Naive thymus-derived CD8-positive, alpha-beta T cell (primary cell): ENCODE measurements at places on chromosomes 4 and X. TPM values are rescaled to one million over a fixed set of nuclear protein-coding genes. Genes with fewer than 3 reads are reported as not detected.

Gene MAEA
- 112 TPM for total RNA-seq

Gene DLG3
- total RNA-seq, result 6.7 TPM

Gene SPANXN3
- total RNA-seq, result not detected

Gene EMCN
- total RNA-seq, result not detected

Gene STARD8
- 0.14 TPM for total RNA-seq

Gene DRP2
- not detected for total RNA-seq

Gene XAGE2
- not detected for total RNA-seq

Gene WDR45
- 124 TPM for total RNA-seq

Gene USP17L13
- not detected for total RNA-seq

Gene CENPVL1
- not detected for total RNA-seq

Gene GPR173
- total RNA-seq, result 0.11 TPM

Gene PLCXD1
- total RNA-seq, result 18.7 TPM

Gene ART3
- not detected for total RNA-seq

Gene VCX3A
- total RNA-seq, result not detected

Gene CLDN34
- not detected for total RNA-seq

Gene NSUN7
- 0.25 TPM for total RNA-seq

Gene CXCL10
- not detected for total RNA-seq

Gene PFKFB1
- total RNA-seq, result 1.1 TPM

Gene STIM2
- 105 TPM for total RNA-seq

Gene ARX
- not detected for total RNA-seq

Gene HPGDS
- not detected for total RNA-seq

Gene HSFX4
- total RNA-seq, result not detected

Gene SLC25A43
- 3.3 TPM for total RNA-seq

Gene ASB9
- not detected for total RNA-seq

Gene ANTXR2
- 21.9 TPM for total RNA-seq

Gene SATL1
- not detected for total RNA-seq

Gene BEX1
- total RNA-seq, result not detected

Gene NPNT
- not detected for total RNA-seq

Gene SRPX2
- total RNA-seq, result not detected

Gene FAM199X
- 19.9 TPM for total RNA-seq

Gene AMBN
- total RNA-seq, result not detected

Gene SSX2
- not detected for total RNA-seq

Gene ASMT
- total RNA-seq, result not detected

Gene SMIM20
- total RNA-seq, result 20.0 TPM

Gene HMGN5
- total RNA-seq, result 3.2 TPM

Gene NLRP2B
- not detected for total RNA-seq

Gene MAGEA2B
- total RNA-seq, result not detected

Gene FGF13
- not detected for total RNA-seq

Gene ZNF732
- not detected for total RNA-seq

Gene LRCH2
- total RNA-seq, result not detected

Gene EVC
- total RNA-seq, result 0.05 TPM

Gene TBC1D25
- 25.9 TPM for total RNA-seq

Gene HGFAC
- total RNA-seq, result not detected

Gene TBC1D1
- 53.8 TPM for total RNA-seq

Gene SUPT20HL1
- not detected for total RNA-seq

Gene MAGEC3
- not detected for total RNA-seq

Gene FSTL5
- not detected for total RNA-seq

Gene SSX1
- not detected for total RNA-seq

Gene DHX15
- 157 TPM for total RNA-seq

Gene FGFBP2
- total RNA-seq, result 12.8 TPM

Gene FGG
- not detected for total RNA-seq

Gene GSX2
- not detected for total RNA-seq
